ENCODE measurements at places on chromosomes 5 and 9.

GRCh38 chr9:93232388-93232960 lies 48.5 kb downstream of the WNK2 start:
- DNase-seq: no peak

DNA sequence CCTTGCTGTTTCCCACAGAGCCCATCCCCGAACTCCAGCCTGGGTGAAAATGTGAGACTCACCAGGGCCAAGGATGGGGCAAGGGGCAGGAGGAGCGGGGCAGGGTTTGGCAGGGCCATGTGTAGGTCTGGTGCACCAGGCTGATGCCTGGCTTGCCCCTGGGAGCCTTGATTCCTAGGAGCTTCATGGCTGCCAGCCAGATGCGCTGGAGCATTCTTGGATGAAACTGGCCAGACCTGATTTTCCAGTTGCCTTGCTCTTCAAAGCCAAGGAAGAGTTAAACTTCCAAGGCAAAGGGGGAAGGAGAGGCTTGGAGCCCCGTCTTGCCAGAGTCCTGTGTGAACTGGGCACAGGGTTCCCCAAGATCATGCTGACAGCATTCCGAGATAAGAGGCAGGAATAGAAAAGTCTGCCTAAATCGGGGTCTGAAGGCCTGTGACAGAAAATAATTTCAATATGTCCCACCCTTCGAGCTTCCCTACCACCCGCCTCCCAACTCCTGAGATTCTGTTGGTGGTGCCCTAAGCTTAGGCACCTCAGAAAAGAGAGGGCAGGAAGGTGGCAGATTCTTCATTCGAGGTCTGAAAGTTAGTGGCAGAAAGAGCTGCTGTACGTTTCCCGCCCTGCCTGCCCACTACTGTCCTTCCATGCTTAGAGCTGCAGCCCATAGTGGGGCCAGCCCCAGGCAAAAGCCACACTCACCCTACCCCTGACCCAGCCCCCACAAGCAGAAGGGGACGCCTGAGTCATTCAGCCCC lies 20.4 kb downstream of the FAT2 start:
- DNase-seq: no peak

GRCh38 chr9:133050781-133051180 lies 11.0 kb upstream of the CEL start:
- DNase-seq: no peak

- peak; percentile 58 for DNase-seq
Observed at GRCh38 chr5:175542232-175542965, 64.0 kb downstream of the SFXN1 start.

DNA sequence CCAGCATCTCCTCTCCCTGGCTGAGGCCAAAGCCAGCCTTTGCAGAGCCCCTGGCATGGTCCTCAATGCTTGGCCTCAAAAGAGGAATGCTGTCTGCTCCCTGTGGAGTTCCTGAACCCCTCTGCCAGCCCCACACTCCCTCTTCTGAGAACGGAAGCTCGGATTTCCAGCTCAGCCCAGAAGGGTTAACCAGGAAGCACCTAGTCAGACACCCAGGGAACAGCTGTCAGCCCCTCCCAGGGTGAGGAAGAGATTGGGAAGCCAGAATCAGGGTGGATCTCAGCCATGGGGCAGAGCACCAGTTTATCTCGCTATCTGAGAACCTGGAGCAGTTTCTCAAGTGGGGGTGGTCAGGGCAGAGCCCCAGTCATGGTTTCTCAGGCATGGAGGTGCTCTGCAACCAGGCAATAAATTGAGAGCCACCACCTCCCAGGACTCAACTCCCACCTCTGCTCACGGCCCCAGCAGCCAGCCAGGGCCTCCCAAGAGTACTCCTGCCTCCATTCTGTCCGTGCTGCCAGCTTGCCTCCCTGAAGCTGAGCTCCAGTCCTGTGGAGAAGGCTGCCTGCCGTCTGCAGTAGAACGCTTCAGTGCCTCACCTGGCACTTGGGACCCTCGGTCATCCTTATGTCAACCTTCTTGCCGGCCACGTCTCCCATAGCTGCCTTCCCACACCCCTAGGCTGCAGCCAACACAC lies 7.6 kb downstream of the FOXE1 start:
- no peak for DNase-seq

- no peak for DNase-seq
Observed at GRCh38 chr5:90386099-90386710, 23.4 kb downstream of the CETN3 start.

GRCh38 chr5:111478266-111478665 lies 34.1 kb downstream of the STARD4 start:
- no peak for DNase-seq

- no peak for DNase-seq
Observed at GRCh38 chr9:4822057-4822456, 29.3 kb downstream of the RCL1 start.

DNA sequence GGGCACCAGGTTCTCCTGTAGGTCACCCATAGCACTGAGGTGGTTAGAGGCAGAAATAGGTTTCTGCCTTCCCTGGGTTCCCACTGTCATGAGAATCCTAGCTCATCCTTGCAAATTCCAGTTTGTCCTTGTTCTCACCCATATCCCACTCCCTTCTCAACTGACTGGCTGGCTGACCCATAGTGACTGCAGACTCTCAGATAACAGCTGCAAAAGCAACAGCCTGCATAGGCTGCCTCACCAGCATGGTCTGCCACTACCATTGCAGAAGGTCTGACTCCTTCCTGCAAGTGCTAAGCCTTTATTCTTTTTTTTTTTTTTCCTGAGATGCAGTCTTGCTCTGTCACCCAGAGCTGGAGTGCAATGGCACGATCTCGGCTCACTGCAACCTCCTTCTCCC lies 194.0 kb downstream of the SEMA6A start:
- DNase-seq: no peak

DNA sequence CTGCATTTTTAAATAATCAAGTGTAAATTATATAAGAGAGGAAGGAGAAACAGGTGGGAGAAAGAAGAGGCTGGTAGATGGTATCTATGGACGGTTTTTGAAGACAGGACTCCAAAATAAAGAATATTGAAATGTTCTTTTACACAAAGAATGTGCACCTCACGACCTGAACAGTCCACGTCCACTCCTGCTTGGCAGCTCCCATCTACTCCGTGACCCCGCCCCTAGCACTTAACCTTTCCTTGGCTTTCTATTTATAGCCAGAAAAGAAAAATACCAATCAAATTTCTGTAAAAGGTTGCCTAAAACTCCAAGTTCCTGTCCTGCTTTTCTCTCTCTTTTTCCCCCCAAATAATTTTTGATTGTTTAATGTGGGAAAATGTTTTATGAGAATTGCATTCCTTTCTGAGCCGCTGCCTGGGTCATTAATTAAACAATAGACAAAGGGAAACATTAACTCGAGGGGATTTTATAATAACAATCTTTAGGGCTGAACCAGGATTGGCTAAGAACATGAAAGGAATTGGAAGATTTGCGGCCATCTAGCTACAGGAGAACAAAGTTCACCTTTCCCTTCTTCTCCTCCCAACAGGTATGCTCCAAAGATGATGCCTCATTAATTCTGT lies 173.6 kb upstream of the MAP3K1 start:
- DNase-seq: no peak
